Suppressor macrophage treated with lipopolysaccharide for 1 hour (primary cell): ENCODE measurements at places on chromosomes 4 and X.

GRCh38 chr4:1792832-1793495 is at the start of gene FGFR3:
Gene FGFR3, plus strand, starts transcription at chr4:1793293. Its CDS starts 642 bp downstream, at chr4:1793935.
- peak; percentile 59 for DNase-seq

- DNase-seq: no peak
These were observed 8.5 kb downstream of the UGT2B7 start for GRCh38 chr4:69104719-69105275.

GRCh38 chr4:131547506-131547981 is 1601.5 kb upstream of the PCDH10 start:
- DNase-seq: no peak

DNA sequence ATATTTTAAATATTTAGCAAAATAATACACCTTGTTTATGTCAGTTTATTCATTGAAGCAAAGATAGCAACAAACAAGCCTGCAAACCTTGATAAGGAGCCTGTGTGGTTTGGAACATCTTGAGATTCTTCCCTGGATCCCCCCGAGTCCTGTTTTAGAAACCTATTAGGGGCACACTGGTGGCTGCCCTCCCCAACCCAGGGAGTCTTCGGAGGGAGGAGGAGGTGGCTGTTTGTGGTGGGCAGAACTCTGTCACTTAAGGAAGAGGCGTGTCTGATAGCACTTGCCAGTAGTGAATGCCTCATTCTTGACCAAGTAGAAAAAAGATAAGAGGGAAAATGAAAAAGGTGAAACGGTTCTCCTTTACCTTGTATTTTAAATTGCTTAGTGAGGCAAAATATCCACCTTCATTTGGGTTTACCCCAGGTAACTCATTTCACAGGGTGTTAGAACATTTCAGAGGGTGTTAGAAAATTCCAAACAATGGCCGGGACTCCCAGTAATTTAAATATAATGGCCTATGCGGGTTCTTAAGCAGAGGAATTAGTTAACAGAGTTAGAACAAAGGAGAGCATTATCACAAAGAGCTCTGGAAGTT is 10.4 kb downstream of the KIT start:
- no peak for DNase-seq
